ENCODE measurements at places on chromosomes 5 and 9. TPM values are rescaled to one million over a fixed set of nuclear protein-coding genes. Genes with fewer than 3 reads are reported as not detected.

PPP3R2 gene
- 2.2 TPM for total RNA-seq

- DNase-seq: no peak
Measured at GRCh38 chr5:151062405-151063141, 18.3 kb downstream of the TNIP1 start.

DNA sequence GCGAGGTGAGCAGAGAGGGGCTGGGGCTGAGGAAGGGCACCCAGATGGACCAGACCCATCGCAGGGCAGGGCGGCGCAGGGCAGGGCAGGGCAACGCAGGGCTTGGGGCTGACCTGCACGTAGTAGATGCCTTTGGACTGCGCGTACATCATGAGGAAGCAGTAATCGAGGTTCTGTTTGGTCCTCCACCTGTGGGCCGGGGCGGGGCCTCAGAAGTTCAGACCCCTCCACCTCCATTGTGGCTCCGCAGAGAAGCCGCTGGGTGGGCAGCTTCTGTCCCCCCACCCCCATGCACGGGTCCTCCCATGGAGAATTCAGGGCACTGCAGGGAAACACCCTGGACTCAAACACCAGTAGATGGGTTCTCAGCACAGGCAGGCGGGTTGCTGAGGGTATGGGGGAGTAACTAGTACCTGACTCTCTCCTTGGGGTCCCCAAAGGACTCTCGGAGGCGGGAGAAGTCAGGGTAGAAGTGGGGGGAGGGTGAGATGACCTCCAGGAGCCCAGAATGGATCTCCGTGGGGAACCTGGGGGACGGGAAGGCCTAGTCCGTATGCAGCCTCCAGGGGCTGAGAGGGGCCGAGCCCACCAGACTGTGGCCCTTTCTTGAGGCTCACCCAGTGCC, 6.4 kb downstream of the LTC4S start:
- no peak for DNase-seq

DNA sequence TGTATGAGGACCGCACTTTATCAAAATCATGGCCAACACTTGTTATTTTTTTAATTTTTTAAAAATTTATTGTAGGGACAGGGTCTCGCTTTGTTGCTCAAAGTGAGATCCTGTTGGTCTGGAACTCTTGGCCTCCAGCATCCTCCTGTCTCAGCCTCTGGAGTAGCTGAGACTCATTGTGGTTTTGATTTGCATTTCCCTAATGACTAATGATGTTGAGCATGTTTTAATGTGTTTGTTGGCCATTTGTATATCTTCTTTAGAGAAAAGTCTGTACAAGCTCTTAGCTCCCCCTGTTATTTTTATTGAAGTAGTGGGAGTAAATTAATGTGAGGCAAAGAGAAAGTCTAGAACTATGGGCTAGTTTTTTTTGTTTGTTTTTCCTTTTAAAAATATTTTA, 1.6 kb upstream of the RPS6 start:
- no peak for DNase-seq

GRCh38 chr5:143008809-143009521, 238.8 kb downstream of the ARHGAP26 start:
- DNase-seq: no peak

Measured in endothelial cell (in vitro differentiated cells).